Panc1 (cell line): ENCODE measurements at places on chromosomes 3 and 15.

DNA sequence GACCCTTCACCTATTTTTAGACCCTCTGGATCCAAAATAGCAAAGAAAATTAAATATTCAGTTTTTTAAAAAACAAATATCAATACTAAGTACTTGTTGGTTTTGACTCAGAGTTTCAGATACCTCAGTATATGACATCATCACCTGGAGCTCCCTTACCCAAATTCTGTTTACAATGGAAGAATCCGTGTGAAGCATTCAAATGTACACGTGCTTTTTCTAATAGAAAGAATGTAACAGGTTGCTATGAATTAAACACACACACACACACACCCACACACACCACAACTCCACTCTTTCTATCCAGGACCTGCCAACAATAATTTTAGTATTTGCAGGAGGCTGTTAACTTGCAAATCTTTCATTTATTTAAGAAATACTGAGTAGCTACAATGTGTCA, 221.8 kb downstream of the THRB start:
- DNase-seq: no peak

GRCh38 chr3:1587426-1587825, 494.6 kb downstream of the CNTN6 start:
- no peak for DNase-seq

DNA sequence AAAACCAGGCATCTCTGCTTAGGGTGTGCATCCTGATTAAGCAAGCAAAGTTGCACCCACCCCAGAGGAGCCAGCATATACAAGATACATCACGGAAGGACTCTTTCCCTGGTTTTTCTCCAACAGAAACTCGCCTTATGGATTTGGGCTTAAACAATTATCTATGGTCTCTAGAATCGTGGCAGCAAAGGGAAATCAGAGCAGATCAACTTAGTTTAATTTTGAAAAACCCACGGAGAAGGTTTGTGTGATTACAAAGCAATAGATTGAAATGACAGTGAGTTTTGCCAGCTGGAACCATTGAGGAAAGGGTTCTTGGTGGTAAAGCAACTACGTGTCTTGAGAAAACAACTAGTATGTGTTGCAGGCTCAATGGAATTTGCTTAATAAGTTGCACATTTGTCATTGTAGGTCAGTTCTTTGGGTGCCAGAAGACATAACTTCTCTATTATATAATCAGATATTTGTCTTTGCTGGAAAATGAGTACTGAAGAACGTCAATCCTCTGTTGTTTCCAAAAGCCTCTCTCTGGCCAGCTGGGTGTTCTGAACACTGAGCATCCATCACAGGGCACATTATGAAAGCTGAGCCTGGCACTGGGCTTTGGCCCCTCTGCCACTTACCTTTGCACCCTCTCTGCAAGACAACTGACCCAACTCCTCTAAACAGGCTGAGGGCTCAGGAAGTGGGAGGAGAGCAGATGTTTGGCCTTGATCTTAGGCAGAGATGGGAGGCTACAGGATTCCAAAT, 75.7 kb upstream of the FBN1 start:
- no peak for DNase-seq

DNA sequence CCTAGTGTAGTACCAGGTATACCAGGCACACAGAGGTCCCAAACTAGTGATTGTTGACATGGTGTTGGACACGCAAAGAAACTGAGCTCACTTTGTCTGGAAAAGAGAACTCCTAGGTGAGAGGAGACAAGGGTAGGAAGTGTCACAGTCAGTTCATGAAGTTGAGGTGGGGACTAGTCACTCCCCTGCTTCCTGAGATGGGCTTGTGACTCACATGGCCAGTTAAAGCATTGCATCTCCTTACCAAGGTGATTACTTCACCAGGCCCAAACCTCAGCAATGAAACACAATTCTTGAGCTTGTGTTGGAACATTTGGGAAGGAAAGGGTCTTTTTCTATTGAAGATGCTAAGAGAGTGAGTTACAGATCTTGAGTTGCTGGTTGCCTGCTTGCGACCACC, 49.2 kb upstream of the RAD18 start:
- DNase-seq: no peak

DNA sequence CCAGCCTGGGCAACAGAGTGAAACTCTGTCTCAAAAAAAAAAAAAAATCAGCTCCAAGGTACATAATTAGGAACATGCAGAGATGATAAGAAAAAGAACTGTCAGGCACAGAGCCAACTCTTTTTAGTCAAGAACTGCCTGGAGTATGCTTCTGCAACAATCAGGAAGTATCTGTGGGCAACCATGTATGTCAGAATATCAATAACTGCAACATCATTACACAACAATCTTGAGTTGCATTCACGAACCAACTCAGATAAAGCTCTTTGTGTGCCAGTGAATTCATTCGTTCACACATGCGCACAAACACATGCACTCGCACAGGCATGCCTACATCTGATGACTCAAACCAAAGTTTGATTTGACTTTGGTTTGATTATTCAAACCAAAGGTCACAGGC, 32.1 kb downstream of the EFHB start:
- DNase-seq: no peak

- no peak for DNase-seq
These were observed 433 bp downstream of the FILIP1L start for GRCh38 chr3:100113723-100114412.

DNA sequence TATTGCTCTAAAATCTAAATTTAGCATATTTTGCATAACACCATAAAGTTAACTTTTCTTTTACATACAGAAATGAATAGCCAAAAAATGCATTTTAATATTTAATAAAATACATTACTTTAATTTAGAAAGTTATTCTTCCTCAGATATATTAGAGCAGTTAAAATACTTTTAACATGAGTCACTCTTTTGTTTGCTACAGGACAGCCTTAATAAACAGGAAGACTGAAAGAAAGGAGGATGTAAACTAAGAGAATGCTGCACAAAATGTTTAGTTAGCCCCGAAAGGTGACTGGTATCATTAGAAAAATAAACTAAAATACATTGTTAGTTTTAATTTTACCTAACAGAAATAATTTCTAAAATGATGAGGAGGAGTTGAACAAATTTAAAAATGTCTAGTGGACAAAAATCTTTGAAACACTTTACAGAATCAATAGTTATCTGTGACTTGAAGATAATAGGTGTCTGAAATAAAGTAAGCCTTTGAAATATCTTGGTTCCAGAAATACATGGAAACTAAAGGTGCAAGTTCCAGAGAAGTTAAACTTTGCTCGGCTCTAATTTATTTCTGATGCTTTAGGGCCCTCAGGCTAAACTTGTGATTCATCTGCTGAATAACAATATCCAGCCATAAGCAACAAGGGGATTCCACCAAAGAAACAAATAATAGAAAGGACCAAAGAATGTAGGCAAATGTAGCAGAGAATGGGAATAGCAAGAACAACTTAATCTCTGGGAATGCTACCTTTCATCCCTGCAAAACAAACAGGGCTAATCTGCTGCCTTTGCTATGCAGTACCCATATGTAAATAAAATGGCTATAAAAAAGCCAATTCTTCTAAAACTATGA, 138.3 kb upstream of the UBP1 start:
- no peak for DNase-seq

DNA sequence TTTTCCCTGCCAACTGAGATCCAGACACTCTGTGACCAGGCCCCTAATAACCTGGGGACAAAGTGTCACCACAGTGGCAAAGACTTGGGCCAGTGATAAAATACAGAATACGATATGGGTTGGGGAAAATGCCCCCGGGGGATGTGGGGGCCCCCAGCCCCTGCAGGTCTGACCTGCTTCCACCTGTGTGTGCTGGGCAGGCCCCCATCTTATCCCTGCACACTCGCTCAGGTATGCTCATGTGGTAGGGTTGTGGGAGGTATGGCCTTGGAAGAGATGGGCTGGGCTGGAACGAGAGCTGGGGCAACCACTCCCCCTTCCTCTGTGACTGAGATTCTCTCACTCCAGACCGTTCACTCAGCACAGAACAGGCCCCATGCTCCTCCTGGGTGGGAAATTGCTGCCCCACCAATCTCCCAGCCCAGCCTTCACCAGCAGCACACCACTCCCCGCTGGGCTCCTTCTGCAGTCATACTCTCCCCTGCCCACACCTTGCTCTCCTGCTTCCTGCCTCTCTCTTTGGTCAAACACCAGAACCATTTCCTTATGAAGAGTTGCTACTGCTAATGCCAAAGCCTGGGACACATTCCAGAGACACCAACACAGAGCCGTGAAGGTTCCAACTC, 9.6 kb upstream of the CPEB1 start:
- no peak for DNase-seq

- DNase-seq: no peak
These were observed 326.9 kb downstream of the IL5RA start for GRCh38 chr3:2783261-2783660.

- no peak for DNase-seq
These were observed 184.1 kb downstream of the ADAMTSL3 start for GRCh38 chr15:83837945-83838571.

GRCh38 chr3:49352281-49352680, 5.9 kb downstream of the GPX1 start:
- DNase-seq: no peak

- DNase-seq: no peak
These were observed 140.8 kb downstream of the UNC13C start for GRCh38 chr15:54119051-54119450.

DNA sequence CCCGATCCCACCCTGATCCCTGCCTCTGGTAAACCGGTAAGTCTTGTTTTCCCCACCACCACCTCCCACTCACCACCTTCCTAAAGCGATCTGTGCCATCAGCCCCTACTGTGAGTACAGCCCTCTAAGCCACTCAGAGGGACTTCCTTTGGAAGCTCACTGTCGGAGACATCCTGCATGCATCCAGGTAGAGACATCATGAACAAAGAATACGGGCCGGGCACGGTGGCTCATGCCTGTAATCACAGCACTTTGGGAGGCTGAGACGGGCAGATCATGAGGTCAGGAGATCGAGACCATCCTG, 13.7 kb upstream of the PCSK6 start:
- DNase-seq: no peak

- peak; percentile 90 for DNase-seq
These were observed 554 bp upstream of the GSK3B start for GRCh38 chr3:120094776-120095225.

DNA sequence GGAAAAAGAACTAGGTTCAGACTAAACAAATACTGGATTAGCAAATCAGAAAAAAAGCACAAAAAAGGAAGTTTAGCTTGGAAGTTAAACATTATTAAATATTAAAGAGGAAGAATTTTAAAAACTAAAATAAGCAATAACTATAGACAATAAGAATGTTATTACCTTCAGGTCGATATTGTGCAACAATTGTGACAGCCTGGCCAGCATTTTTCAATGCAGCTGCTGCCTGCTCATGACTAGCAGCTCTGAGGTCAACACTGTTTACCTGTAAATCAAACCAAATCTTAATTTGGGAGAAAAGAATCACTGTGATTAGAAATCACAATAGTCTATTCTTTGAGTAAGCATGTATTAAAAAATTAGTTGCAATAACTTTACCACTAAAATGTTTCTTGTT, 75.1 kb upstream of the MELTF start:
- DNase-seq: no peak

DNA sequence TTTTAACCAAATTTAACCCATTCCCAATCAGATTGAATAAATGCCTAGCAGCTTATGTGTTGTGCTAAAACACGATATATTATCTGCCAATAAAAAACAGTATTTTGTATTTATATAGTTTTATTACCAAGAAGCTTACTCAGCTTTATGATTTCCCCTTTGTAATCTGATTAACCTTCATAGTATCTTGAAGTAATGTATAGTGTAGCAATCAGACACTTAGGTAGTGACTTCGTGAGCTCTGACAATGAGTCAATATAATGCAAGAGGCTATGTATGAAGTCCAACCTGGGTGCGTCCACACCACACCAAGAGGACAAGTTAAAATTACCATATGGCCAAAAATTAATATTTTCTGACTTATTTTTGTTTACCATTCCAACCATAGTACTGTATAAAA, 2.1 kb upstream of the CNBP start:
- DNase-seq: no peak
